Putamen (tissue), 1 donor: ENCODE measurements at places on chromosomes 1 and 21.

GRCh38 chr1:165833358-165833757 lies 5.9 kb downstream of the UCK2 start:
- DNase-seq = no peak

DNA sequence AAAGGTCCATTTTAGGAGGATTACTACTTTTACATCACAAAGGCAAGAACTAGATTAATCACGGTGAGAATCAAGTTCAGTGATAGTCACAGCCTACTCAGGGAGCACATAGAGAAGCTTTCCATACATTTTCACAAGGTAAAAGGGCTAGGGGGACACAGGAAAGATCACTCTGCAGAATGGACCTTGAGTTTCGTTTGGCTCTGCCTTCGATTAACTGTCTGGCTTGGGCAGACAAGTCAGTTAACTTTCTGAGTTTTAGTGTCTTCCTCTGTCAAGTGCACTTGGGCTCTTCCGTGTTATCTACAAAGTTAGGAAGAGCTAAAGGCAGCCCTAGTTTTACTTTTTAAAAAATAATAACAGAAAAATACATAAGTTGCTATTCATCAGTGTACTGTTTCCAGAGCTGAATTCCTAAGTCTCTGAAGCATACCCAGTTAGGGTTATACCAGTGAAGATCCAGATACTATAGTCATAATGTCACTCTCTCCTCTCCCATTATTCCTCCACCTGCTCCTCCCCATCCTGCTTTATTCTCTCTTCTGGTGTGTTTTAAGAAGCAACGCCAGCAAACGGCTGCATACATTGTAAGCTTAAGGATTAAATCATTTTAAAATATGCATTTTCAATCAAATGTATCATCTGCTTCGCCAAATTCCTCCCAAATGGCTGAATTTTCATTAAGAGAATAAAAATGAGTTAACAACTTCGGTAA lies 1.7 kb downstream of the CEP170 start:
- DNase-seq = no peak

GRCh38 chr1:48676376-48676775 lies 100.3 kb downstream of the BEND5 start:
- no peak for DNase-seq

DNA sequence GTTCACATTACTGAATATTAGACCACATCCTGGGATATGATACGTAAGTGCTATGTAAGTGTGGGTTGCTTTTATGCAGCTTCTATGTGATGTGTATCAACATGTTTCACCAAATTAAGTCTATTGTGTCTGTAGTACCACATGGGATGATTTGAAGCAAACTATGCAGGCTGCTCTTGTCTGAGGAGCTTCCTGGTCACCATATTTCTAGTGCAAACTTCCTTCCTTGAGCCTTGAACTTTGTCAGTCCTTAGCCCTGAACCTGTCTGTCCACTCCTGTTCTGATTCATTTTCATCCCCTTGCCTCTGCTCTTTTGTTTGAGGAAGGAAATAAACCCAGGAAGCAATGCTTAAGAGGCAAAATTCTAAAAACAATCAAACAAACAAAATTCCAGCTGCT lies 117.5 kb upstream of the VANGL1 start:
- no peak for DNase-seq

DNA sequence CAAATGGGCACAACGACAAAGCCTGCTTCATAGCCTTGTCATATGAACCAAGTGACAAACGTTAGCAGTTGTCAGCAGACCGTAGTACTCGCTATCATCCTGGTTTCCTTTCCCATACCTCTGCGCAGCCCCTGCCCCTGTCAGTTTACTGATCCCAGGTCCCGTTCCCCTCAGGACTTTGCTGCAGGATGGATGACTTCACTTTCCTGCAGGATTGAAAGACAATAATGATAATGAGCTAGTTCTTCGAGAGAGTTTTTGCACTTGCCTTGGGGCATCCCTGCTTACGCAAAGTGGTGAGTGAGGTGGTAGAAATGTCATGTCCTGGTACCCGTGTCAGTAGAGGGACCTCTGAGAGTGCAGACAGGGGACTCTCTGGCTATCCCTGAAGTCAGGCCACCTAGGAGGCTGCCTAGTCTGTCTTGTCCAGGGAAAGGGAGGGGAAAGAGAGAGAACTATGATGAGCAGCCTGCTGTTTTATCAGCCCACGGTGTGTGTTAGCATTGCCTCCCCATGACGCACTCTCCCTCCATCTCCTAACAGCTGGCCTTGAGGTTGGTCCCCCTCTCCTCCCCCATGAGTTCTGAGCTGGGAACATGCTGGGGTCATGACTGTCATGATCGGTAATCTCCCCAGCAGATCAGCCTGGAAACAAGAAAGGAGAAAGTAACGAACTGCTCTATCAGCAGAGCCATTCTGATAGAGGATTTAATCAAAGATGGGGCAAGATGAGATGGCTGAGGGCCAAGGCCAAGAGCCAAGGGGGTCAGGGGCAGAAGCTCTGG lies 53.7 kb downstream of the ELK4 start:
- DNase-seq = no peak

- no peak for DNase-seq
These were observed 10.6 kb downstream of the G0S2 start for GRCh38 chr1:209685821-209686220.

- no peak for DNase-seq
These were observed 63.7 kb downstream of the WLS start for GRCh38 chr1:68168545-68169171.

- no peak for DNase-seq
These were observed 324.8 kb downstream of the RWDD3 start for GRCh38 chr1:95558791-95559190.
